Activated T-helper 1 cell treated with Interleukin-2 at 50 U/mL for 16 hours (primary cell): ENCODE measurements at places on chromosomes 11 and 22.
A peak's percentile ranks its signal among the peaks of the same experiment; 100 is the strongest.

GRCh38 chr11:109267293-109268095, 154.5 kb upstream of the C11orf87 start:
- no peak for DNase-seq

- no peak for DNase-seq
Measured at GRCh38 chr11:9754010-9754471, 90.2 kb downstream of the SWAP70 start.

DNA sequence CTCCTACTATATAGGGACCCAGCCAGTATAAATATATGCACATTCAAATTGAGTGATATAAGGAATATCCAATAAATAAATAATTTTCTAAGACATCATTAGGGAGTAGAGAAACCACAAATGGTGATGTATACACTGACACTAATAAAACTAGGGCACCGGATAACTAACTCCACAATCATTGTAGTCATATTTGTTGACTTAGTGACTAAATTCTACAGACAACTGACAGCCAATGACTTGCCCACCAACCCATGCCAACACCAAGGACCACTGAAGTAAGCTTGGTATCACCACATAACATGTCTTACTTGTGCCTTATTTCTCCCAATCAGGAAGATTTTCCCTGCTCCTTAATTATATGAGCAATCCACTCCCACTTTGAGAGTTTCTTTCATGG, 139.6 kb upstream of the TRPC6 start:
- DNase-seq = no peak

DNA sequence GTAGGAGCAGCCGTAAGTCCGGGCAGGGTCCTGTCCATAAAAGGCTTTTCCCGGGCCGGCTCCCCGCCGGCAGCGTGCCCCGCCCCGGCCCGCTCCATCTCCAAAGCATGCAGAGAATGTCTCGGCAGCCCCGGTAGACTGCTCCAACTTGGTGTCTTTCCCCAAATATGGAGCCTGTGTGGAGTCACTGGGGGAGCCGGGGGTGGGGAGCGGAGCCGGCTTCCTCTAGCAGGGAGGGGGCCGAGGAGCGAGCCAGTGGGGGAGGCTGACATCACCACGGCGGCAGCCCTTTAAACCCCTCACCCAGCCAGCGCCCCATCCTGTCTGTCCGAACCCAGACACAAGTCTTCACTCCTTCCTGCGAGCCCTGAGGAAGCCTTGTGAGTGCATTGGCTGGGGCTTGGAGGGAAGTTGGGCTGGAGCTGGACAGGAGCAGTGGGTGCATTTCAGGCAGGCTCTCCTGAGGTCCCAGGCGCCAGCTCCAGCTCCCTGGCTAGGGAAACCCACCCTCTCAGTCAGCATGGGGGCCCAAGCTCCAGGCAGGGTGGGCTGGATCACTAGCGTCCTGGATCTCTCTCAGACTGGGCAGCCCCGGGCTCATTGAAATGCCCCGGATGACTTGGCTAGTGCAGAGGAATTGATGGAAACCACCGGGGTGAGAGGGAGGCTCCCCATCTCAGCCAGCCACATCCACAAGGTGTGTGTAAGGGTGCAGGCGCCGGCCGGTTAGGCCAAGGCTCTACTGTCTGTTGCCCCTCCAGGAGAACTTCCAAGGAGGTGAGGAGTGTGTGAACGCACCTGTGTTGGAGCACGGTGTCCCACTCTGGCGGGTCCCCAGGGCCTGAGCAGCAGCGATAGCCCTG, at the start of gene TAGLN:
TAGLN (plus strand) TSS at position 318 of the 863 bp plus-strand sequence. CDS start 3,644 bp downstream, outside the sequence.
- no peak for DNase-seq

DNA sequence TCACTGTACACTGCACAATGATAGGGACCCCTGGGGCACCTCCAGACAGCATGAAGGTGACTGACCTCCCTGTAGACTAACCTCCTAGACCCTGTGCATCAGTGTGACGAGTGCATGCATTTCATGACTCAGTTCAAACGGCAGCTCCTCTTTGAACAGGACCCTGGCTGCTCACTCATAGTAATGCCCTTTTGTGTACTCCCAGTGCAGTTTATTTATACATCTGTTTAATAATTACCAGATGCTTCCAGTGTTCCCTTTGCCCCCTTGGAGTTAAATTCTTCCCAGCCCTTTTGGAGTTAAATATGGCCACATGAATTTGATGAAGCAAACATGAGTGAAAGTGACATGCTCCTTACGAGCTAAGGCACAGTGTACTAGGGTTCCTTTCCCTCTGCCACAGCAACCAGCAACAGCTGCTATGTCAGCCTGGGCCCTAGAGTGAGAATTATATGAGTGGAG, 72.4 kb downstream of the PANX1 start:
- DNase-seq = no peak

- DNase-seq = no peak
Measured at GRCh38 chr11:12386745-12387144, 9.4 kb downstream of the PARVA start.

- no peak for DNase-seq
Measured at GRCh38 chr11:119318240-119319135, 1.6 kb upstream of the MCAM start.

- no peak for DNase-seq
Measured at GRCh38 chr11:71324788-71325417, 72.5 kb upstream of the SHANK2 start.

- DNase-seq = no peak
Measured at GRCh38 chr22:24023204-24023789, 12.2 kb downstream of the CABIN1 start.

GRCh38 chr11:134792044-134792443, 380.0 kb upstream of the B3GAT1 start:
- DNase-seq = no peak

- no peak for DNase-seq
Measured at GRCh38 chr11:81644239-81644840, 1089.3 kb downstream of the FAM181B start.

GRCh38 chr22:20283674-20284066, 15.6 kb upstream of the RTN4R start:
- DNase-seq = no peak

DNA sequence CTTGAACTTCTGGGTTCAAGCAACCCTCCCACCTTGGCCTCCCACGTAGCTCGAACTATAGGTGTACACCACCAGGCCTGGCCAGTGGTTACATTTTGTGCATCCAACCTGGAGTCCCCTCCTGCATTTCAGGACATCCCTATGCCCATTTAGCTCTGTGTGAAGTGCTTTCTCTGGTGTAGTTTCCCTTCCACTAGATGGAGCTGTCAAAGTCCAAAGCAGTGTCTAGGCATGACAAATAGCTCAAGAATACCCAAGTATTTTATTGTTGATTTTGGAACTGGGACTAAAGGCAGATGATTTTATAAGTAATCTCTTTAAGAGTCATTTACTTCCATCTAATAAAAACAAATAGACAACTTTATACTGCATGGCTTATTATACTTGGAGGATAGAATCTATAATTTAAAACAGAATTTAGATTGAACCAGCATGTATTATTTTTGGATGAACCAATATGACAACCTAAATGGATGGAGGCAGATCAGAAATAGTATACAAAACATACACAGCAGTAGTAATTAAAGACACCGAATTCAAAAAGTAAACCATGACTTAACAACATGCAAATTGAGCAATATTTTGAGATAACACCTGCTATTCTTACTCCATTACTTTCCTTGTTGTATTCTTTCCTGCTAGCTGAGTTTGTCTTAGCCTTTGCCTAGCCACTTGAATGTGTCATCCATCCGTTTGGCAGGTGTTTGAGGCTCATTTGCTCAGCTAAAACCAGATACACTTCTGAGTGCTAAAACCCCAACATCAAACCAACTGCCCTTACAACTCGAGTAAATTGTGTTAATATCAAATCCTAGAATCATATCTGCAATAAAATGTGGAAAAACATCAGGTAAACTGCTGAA, 37.7 kb downstream of the EIF4ENIF1 start:
- no peak for DNase-seq

DNA sequence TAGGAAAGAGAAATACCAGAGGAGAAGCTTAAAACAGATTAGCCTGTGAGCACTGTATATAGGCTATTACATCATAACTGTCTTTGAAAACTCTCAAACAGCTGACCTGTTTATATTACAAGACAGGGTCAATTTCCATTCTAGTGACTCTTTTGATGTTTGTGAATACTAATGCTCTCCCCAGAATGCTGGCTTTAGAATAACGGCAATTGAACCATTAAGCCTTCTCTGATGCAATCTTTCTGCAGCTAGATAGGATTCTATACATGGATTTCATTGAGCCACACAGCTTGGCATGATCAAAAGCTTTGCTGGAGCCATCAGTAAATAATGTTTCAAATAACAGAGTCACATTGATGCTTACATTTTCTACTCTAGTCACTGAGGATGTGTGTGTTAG, 122.7 kb upstream of the FAT3 start:
- DNase-seq = no peak

DNA sequence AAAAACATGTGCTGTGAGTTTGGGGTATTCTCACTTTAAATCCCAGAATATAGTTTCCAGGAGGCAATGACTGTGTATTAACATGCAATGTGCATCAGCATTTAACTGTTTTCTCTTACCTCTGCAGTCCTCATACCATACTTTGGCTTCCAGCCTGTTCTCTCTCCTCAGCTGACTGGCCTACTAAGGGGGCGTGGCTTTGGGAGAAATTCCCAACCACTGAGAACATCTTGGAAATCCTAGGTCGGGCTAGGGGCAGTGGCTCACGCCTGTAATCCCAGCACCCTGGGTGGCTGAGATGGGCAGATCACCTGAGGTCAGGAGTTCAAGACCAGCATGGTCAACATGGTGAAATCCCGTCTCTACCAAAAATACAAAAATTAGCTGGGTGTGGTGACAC, 13.5 kb upstream of the ZC3H12C start:
- no peak for DNase-seq

- DNase-seq = no peak
Measured at GRCh38 chr22:47333625-47334024, 571.2 kb downstream of the TBC1D22A start.

GRCh38 chr11:86991341-86991740, 36.1 kb upstream of the FZD4 start:
- no peak for DNase-seq

DNA sequence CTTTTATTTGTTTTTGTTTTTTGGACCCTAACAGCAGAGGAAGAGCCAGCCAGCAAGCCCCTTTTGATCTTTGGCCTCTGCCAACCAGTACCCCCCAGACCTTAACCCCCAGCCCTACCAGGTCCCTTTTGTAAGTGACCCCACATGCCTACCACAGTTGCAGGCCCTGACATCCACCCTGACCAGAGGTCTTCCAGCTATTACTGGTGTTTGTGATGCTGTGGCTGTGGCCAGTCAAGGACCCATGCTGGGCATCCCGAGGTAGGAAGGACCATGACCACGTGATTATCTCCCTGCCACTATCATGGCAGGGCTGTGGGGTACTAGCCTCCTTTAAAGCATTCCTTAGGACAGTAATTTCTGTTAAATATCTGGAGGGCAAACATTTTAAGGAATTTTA, 9.0 kb downstream of the MED15 start:
- no peak for DNase-seq

DNA sequence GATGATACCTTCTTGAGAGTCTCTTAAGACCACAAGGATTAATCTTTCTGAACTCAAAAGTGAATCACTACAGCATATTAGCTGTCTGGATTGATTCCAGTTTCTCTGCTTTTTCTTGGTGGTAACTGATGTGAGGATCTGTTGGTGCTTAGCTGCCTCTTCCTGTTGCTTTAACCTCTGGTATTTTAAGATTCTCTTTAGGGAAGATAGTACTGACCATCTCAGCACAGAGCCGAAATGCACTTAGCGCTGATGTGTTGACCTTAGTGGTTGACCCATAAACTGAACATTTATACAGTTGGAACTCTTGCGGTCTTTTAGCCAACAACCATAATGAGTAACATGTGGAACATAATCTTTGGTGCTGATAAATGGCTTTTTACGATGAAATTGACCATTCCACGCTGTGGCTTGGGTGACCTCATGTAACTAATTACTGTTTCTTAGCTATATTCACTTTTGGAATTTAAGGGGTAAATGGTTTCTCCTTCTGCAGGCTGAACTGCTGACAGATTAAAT, 33.7 kb downstream of the APLP2 start:
- DNase-seq = no peak

DNA sequence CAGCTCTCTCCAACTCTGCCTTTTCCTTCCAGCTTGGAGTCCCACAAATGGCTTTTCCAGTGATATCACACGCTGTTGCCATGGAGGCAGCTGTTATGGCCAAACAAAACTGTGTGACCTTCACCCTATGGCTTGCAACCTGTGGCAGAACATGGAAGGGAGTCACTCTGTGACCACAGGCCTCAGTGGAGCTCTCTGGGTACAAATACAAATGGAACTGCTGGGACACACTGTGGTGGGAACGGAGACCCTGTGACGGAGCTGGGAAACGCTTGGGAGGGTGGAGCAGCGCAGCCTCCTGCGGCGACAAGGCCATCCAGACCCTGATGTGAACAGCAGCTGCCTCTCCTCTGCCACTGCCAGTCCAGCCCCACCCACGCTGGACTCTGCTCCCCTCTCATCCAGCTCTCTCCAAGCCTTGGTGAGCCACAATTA, 162.5 kb downstream of the ETS1 start:
- no peak for DNase-seq

GRCh38 chr11:1889224-1889930, 2.3 kb downstream of the PRR33 start:
- DNase-seq = peak; percentile 74

- no peak for DNase-seq
Measured at GRCh38 chr11:66327171-66328030, 8.8 kb downstream of the RIN1 start.

DNA sequence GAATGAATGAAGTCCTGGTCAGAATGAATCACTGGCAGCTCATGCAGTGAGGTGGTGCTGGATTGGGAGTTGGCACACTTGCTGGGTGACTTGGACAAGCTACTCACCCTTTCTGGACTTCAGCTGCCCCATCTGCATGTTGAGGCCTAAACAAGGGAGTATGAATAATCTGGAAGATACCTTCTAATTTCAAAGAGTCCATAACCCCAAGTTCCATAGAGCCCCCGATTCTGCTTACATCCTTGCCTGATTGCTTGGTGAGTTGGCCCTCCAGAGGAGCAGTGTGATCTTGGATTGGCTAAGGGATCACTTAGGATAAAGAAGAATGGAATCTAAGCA, 18.3 kb upstream of the ACCSL start:
- DNase-seq = no peak

- DNase-seq = no peak
Measured at GRCh38 chr22:45966895-45967365, 10.0 kb downstream of the WNT7B start.

DNA sequence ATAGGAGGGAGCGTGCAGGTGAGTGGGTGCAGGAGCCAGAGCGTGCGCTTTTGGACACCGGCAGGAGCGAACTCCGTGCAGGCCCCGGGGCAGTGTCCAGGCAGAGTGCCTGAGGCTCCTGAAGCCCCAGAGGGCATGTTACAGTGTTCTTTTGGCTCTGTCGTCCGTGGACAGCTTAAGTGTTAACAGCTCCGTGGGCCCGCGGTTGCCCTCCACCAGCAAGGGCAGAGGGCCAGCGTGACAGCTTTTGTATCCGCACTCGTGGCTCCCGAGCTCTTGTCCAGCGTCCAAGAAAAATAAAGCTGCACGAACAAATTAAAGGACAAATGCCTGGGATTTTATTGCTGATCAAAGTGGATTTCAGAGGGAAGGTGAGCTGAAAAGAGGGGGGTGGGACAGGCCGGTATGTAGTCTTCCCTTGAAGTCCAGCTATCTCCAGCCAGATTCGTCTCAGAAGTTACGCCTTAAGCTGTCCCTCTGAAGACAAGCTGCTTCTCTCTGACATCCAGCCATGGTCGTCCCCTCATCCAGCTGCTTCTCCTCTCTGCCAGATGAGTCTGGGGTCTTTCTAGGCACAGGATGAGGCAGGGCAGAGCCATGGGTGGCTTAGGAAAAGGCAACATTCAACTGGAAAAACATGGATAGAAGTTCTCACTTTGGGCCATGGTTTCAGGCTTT, 968 bp upstream of the TMEM109 start:
- DNase-seq = no peak
